Tibial artery (tissue), 4 donors: ENCODE measurements at places on chromosomes 7 and 10.
A peak's percentile ranks its signal among the peaks of the same experiment; 100 is the strongest.

DNA sequence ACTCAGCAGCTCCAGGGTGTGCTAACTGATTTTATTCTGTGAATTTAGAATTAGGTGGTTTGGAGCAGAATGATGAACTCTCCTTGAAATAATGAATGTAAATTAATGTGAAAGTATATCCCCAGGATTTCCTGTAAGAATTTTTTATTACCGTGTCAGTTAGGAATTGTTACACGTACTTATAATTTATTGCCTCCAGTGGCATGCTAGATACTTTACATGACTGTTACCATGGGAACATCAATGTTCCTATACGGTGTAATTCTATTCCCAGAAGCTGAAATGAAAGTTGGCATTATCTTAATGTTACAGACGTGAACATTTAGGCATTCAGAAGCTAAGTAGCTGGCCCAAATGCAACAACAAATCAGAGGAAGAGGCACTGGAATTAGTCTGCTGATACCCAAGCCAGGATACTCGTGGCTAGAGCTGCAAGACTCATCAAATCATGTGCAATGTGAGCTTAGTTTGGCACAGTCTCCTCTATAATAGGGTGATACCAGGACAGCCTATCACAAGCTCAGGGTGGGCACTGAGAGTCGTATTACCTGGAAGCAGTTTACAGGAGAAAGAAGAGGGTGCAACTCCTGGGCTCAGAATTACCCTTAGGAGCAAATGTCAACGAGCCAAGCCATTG lies 30.0 kb upstream of the PRKAR2B start:
- no peak for DNase-seq

DNA sequence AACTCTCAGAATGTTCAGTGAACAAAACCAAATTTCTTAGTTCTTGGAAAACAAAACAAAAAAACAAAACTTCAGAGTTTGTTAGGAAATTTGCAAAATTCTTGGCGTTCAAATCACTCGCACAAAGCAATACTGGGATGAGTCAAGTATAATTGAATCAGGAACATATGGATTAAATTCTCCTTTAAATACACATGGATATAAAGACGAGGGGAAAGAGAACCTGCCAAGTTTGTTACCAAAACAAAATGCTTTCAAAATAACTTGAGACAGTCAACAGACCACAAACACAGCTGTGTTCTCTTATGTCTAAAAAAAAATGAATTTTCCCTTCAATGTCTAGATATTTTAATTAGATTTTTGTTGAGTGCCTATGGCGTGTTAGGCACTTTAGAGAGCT lies 93.5 kb upstream of the MPP7 start:
- no peak for DNase-seq

GRCh38 chr10:77925410-77925794 lies 1.2 kb downstream of the DLG5 start:
- DNase-seq: no peak

DNA sequence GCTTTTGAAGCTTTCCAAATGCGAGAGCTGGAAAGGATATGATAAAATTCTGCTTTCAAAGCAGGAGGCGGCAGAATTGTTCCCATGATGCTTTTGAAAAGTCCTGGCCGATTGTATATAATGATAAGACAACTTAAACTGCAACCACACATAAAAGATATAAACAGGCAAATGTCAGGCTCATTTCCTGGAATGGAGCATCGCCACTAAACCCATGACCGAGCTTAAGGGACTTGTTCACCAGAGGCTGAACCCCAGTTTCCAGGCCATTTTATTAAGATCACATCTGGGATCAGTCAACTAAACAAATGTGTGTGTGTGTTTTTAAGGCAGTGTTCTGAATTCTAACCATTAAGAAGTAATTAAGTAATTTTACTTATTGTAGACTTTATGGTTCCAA lies 131.6 kb downstream of the ITGA8 start:
- no peak for DNase-seq

DNA sequence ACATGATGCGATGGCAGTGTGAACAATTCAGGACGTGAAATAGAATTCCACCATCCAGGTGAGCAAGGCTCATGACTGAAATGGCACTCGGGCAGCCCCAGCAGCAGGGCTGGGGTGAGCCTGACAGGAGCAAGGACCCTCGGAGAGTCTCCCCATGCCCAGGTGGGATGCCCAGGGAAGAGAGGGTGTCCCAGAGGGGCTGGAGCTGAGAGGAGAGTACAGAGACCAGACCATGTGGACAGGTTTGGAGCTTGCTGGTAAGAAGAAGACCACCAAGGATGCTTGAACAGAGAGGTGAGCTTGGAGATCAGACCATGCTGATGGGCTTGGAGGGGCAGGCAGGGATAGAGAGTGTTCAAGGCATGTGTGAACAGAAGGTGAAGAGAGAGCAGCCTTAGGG lies 83.3 kb downstream of the RAMP3 start:
- no peak for DNase-seq

GRCh38 chr10:78688901-78689583 lies 379.7 kb upstream of the ZMIZ1 start:
- peak; percentile 95 for DNase-seq

GRCh38 chr7:41297166-41297565 lies 405.7 kb downstream of the INHBA start:
- no peak for DNase-seq
